Left colon (tissue), 2 donors: ENCODE measurements at places on chromosomes 11 and 22. TPM values are rescaled to one million over a fixed set of nuclear protein-coding genes. Genes with fewer than 3 reads are reported as not detected.

GRCh38 chr11:79940974-79941735 lies 500.3 kb upstream of the TENM4 start:
- no peak for DNase-seq

- peak; percentile 61 for DNase-seq
Measured at GRCh38 chr11:9575260-9576240, 2.1 kb downstream of the WEE1 start.

DNA sequence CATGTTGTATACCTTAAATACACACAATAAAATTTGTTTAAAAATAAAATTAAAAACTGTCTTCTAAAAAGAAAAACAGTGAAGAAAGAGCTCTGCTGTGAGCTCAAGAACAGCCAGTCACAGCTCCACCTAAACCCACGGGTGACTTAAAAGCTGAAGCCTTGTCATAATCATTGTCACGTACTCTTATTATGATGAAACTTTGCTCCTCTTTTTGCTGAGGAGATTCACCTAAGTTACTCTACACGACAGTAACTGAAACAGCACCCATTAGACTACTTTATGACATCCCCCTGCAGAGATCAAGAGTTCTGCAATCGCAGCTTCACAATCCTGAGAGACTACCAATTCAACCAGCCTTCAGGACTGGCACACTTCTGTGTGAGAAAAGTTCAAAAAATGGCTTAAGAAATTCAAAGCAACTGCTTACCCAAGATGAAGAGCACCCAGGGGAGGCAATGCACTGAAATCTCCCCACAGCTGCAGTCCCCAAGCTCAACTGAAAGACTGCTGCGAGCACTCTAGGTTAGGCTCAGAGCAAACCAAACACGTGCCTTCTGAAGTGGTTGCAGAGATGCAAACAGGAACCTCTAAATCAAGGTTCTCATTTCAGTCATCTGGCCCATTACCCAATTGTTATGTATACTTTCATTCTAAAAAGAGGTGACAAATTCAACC lies at the start of gene JAML:
JAML (minus strand) TSS at position 501 of the 678 bp plus-strand sequence. CDS start 10,145 bp downstream, outside the sequence.
- peak; percentile 41 for DNase-seq

DNA sequence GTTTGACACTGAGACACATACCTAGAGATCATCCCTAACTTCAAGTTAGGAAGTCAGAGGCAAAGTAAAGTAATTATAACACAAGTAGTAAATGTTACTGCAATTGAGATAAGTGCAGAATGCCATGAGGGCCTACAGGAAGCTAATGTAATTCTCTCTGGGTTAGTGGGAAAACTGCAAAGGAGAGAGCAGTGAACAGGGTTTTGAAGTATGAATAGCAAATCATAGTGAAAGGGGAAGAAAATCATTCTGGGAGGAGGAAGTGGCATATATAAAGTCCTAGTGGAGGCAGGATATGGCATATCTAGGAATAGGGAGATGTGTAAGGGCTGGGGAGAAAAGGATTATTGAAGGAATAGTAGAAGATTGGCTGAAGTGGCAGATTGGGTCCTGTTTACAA lies 27.9 kb downstream of the RNF169 start:
- DNase-seq = no peak

DNA sequence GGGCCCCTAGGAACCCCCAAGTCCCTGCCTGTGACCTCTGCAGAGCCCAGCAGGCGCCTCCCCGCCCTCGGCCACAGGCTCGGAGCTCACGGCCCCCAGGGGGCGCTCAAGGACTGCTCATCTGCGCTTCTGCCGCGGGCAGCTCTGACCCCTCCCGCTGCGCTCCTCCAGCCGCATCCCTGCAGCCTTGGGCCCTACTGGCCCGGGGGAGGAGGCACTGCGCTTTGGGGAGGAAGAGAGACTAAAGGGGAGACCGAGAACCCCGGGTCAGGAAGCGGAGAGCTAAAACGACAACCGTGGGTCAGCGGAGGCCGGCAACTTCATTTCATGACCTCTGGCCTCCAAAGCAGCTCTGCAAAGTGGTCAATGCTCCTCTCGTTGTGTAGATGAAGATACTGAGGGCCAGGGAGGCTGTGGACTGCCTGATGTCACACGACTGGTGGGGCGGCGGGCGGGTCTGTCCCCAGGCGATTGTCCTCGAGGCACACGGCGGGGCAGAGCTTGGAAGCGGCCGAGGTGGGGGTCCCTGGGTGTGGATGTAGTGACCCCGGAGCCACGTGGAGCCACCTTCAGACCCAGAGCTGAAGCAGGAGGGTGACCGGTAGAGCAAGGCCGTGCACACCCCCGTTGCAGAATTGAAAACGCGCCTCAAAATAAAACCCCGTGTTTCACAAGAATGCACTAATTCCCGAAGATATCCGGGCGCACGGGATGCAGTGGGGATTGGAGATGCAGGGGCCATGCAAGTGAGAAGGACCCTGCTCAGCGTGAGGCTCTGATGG lies 2.7 kb upstream of the KRTAP5-6 start:
- peak; percentile 78 for DNase-seq

DNA sequence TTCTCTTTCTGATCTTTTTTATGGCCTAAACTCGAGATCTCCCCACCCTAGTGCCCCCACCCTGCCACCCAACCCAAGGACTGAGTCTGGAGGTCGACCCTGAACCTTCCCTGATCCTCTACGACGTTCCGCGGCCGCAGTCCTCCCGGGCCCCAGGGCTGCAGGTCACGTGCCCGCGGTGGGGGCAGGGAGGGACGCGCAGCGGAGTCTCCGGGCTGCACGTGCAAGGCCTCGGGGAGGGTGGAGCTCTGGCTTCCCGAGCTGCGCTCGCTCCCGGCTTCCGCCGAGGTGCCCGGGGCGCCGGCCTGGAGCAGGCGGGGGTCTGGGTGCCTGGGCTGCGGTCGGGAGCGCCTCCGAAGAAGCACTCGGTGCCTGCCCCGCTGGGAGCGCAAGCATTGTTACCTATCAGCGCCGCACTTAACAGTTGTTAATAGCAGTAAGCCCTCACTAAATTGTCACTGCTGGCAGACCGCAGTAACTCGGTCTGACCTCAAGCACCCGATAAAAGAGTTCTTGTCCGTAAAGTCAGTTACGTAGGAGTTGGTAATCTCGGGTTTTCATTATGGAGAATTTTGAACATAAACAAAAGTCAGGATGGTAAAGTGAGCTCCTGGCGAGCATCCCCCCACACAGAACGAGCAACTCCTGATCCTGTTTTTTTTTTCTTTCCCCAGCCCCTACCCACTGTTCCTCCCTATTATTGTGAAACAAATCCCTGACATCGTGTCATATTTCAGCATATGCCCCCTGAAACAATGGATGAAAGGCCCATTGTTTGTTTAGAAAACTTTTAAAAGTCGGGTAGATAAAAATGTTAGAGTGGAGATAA lies 69.7 kb upstream of the EP300 start:
- peak; percentile 96 for DNase-seq

The NPAS4 gene
- total RNA-seq = not detected
